ENCODE measurements at places on chromosomes 5 and 9.

GRCh38 chr5:106454651-106455415 lies 1215.9 kb downstream of the EFNA5 start:
- no peak for DNase-seq

- no peak for DNase-seq
Observed at GRCh38 chr5:14767053-14767452, 102.5 kb downstream of the OTULIN start.

DNA sequence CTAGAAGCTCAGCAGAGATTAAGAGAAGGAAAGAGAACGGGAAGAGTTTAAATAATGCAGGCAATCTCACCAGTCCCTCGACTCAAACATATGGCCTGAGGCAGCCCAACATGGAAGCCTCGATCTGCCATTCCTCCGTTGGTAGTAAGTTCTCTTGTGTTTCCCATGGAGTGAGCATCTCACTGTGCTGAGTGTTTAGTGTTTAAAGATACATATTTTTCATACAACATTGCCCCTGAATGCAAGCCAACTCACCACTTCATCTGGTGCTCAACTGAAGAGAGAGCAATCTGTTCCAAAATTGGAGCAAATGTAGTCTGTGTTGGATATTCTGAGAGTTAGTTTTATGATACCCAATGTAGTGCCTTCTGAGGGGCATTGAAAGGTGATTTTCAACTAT lies 171.5 kb upstream of the ATP10B start:
- no peak for DNase-seq

DNA sequence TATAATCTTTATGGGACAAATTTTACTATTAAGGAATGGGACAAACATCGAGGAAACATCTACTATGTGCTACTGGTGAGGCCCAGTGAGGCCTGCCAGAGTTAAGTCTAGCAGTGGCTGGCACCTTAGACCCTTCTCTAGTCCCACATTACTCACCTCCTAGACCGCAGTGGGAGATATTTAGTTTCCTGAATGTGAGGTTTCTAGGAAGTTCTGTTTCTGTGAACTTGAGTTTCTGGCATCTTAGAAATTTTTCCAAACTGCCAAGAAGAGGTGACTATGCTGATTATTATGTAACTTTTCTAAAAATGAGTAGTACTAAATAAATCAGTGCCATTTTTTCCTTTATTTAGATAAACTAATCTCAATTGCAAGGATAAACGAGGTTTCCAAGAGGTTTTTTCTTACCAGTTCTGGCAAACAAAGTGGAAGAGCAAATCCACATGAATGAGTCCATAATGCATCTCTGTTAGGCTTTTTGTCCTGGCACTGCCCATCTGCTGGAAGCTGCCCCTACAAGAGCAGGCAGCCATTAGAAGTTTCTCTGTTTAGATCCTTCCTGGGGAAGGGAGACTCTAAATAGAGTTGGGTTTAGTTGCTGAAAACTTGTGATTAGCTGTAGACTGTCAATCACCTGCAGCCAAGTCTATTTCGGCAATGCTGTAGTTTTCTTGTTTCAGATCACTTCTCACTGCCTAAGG lies 348.7 kb downstream of the MAN2A1 start:
- DNase-seq = no peak

DNA sequence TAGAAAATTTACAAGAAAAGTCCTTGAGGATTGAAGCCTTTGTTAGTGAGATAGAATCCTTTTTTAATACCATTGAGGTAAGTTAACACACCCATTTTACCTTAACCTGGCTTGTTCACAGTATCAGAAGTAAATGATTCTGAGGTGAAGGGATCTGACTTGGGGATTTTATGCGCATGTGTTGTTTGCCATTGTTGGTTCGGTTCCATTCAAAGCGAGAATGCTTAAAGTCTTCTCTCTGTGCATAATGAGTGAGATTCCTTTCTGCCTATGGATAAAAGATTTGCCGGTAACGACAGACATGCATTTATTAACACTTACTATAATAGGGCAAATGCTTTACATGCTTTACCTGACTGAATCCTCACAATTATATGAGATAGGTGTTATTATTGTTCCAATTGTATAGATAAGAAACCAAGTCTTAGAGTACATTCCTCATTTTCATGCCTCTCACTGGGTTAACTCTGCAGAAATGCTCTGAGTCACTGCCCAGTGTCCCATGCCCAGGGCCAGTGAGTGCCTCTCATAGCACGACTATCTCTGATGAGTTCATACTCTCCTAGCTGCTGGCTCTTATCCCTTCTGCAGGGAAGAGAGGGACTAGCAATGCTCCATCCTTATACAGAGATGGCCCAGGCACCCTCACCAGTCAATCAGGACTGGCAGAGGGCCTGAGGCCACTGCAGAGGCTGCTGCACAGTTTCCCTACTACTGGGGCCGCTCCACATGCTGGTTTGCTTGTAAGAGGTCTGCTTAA lies 54.4 kb downstream of the CMYA5 start:
- no peak for DNase-seq

DNA sequence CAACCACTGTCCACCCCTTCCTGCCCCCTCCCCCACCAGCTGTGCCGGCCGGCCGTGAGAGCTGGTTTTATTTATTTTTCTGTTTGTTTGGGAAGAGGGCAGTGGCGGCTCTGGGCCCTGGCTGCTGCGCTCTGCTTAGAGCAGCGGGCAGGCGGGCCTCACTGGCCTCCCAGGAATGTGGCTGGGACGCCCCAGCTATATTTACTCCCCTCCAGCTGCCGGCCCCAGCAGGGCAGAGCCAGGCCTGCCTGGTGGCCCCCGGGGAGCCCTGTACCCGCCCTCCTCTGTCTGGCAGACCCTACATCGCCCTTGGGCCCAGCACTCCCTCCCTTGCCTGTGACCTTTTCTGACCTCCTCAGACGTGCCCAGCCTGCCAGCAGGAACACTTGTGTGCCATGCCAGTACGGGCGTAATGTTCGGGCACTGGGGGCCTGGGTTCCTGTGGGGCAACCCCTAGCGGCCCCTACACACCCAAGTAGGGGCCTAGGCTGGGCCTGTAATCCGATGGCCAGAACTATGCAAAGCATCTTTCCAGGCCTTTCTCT lies 7.7 kb downstream of the CXXC5 start:
- peak; percentile 93 for DNase-seq
